Heart left ventricle (tissue), 16 donors: ENCODE measurements at places on chromosomes 1 and 21.
A peak's percentile ranks its signal among the peaks of the same experiment; 100 is the strongest.

GRCh38 chr1:30801771-30802198 is 44.2 kb upstream of the LAPTM5 start:
- no peaks in the 10 kb centered on the region for H3K27me3 ChIP-seq
- peak; percentile 92 for DNase-seq
- H3K27ac ChIP-seq: no peak overlapping the region
- peaks cover 22% of the 10 kb centered on the region for H3K4me1 ChIP-seq
- no peak overlapping the region for H3K4me3 ChIP-seq

- H3K27me3 ChIP-seq: no peaks in the 10 kb centered on the region
- H3K4me3 ChIP-seq: no peak overlapping the region
- DNase-seq: no peak
Observed at GRCh38 chr1:30668024-30668423, 55.4 kb downstream of the MATN1 start.

DNA sequence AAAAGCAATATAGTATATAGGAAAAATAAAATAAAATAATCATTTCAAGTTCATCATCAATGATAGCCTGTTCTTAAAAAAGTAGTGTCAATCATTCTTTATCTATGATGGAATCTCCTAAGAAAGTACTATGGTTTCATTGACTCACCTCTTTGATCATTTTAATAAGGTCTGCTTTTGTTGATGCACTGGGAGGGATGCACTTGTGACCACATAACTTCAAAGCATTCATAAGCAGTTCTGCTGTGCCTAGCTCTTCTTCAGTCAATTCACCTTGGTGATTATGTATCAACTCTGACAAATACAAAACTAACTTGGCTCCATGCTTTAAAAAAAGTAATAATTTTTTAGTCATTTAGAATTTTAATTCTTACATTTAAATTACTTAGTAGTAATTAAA is 84.8 kb upstream of the GNG4 start:
- no peak overlapping the region for H3K27ac ChIP-seq
- no peaks in the 10 kb centered on the region for H3K36me3 ChIP-seq
- H3K4me1 ChIP-seq: no peaks in the 10 kb centered on the region
- H3K27me3 ChIP-seq: no peaks in the 10 kb centered on the region
- DNase-seq: no peak

DNA sequence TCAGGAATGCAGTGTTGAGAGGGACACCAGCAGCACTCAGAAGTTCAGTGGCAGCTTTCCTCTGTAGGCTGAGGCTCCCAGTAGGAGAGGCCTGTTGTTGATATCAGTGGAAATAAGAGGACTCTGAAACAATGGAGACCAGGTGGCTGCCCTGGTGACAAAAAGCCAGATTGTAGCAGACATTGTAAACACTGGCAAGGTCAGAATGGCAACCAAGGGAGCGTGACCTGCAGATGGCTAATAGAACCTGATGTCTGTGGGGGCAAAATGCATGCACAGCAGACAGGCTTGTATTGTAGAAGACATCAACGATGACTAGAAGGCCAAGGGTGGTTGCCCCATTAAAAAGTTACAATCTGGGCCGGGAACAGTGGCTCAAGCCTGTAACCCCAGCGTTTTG is 53.1 kb upstream of the GPR37L1 start:
- H3K27me3 ChIP-seq: no peaks in the 10 kb centered on the region
- no peak overlapping the region for H3K27ac ChIP-seq
- DNase-seq: no peak

GRCh38 chr1:27101054-27101491 is 53.9 kb downstream of the SLC9A1 start:
- peaks cover 3% of the 10 kb centered on the region for H3K4me1 ChIP-seq
- no peak overlapping the region for H3K4me3 ChIP-seq
- no peaks in the 10 kb centered on the region for H3K27me3 ChIP-seq
- no peak for DNase-seq
- H3K36me3 ChIP-seq: no peaks in the 10 kb centered on the region

GRCh38 chr1:49046305-49046704 is 269.6 kb upstream of the BEND5 start:
- H3K4me3 ChIP-seq: no peak overlapping the region
- H3K36me3 ChIP-seq: no peaks in the 10 kb centered on the region
- H3K27ac ChIP-seq: no peak overlapping the region
- H3K4me1 ChIP-seq: no peaks in the 10 kb centered on the region
- DNase-seq: no peak
- H3K27me3 ChIP-seq: no peaks in the 10 kb centered on the region

GRCh38 chr1:240672132-240672811 is 60.3 kb upstream of the GREM2 start:
- no peaks in the 10 kb centered on the region for H3K36me3 ChIP-seq
- H3K27me3 ChIP-seq: no peaks in the 10 kb centered on the region
- no peak overlapping the region for H3K27ac ChIP-seq

DNA sequence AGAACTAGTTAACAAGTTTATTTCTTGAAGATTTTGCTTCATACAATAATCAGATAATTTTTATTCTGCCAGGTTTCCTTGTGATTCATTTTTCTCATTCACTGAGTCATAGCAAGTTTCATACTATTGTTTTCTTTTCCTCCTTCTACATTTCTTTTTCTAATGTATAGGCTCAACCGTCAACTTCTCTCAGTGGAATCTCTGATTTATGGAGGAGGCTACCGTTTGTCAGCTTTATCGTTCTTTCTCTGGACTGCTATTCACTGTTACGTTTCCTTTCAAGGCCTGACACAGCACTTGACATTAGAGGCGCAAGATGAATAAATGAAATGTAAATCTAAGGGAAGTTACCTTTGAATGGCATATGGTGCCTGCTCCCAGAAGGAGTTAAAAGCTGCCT is 284.3 kb upstream of the NR5A2 start:
- no peak overlapping the region for H3K27ac ChIP-seq
- no peak overlapping the region for H3K4me3 ChIP-seq
- H3K4me1 ChIP-seq: no peaks in the 10 kb centered on the region
- no peaks in the 10 kb centered on the region for H3K27me3 ChIP-seq

DNA sequence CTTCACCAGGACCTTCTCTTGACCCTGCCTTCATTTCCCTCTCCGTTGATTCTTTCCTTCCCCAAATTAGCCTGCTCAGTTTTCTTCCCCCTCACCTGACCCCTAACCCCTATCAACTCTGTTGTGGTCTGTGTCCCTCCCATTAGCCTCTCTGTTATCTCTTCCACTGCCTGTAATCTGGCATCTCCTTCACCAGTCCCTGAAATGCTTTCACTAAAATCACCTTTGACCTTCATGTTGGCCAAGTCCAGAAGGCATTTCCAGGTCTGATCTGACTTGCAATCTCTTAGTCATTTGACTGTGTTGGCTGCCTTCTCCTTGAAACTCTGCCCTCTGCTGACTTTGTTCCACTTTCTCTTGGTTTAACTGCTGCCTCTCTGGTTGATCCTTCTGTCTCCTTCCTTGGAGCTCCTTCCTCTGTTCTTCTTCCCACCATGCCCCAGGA is 28.2 kb downstream of the ATP8B2 start:
- DNase-seq: no peak
- H3K27me3 ChIP-seq: no peaks in the 10 kb centered on the region

DNA sequence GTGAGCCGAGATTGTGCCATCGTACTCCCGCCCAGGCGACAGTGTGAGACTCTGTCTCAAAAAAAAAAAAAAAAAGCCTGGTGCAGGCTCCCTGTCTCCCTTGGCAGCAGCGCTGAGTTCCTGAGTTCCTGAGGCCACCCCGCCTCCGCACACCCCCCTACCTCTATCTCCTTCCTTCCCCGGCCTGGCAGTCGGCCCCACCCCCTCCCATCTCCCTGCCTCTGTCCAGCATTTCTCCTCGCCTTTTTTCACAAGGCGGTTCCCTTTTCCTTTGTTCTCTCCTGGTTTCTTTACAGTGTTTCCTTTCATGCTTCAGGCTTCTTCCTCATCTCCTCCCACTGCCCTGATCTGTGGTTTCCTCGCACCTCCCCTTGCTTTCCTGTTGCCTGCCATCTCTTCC is 2.7 kb downstream of the RORC start:
- H3K4me3 ChIP-seq: no peak overlapping the region
- no peaks in the 10 kb centered on the region for H3K36me3 ChIP-seq
- H3K4me1 ChIP-seq: no peaks in the 10 kb centered on the region
- DNase-seq: peak; percentile 54
- no peaks in the 10 kb centered on the region for H3K27me3 ChIP-seq

GRCh38 chr1:174218983-174219382 is 59.7 kb downstream of the RABGAP1L start:
- H3K27me3 ChIP-seq: no peaks in the 10 kb centered on the region
- H3K4me3 ChIP-seq: no peak overlapping the region
- H3K36me3 ChIP-seq: peaks cover 3% of the 10 kb centered on the region

DNA sequence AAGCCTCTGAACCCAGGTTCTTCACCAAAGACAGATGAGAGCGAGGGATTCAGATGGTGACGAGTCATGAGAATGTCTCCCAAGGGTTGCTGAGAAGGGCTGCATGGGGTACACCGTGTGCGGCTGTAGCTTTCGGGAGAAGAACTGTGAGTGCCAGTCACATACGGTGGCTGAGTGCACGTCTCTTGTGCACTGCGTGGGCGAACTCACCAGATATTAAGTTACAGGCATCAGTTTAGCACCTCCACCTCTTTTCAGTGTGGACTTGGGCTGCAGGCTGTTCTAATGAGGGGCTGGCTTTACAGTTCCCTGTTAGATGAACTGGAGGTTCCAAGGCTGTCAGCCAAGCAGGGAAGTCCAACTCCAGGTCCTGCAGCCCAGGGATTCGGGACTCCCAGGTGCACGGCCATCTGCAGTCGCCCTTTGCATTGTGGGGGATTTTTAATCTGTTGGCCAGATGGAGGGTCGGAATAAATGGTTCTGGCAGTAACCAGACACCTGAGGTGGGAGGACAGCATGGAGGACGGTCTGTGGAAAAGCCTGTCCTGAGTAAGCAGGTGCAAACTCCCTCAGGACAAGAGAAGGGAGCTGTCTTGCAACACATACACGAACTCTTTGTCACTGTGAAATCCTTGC is 26.5 kb upstream of the AVPR1B start:
- no peak for DNase-seq
- H3K27me3 ChIP-seq: no peaks in the 10 kb centered on the region
- H3K27ac ChIP-seq: no peak overlapping the region

DNA sequence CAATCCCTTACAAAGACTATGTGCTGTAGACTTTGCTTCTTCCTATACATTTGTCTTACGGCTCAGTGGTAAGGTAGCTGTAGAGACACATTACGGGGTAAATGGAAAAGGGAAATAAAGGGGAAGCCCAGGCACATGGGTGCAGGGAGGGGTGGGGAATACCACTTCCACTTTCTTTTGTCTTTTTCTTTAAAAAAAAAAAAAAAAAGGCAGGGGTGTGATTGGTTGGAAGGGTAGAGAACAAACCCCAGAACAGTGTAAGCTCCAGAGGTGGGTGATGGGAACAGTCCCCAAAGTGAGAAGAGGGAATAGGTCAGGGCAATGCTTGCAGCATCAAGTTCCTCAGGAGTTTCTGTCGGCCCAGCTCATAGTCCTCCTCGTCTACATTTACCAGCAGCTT is 3.9 kb downstream of the NIT1 start:
- H3K4me1 ChIP-seq: peaks cover 38% of the 10 kb centered on the region
- no peak overlapping the region for H3K4me3 ChIP-seq
- H3K27me3 ChIP-seq: no peaks in the 10 kb centered on the region
- no peak overlapping the region for H3K27ac ChIP-seq
- DNase-seq: no peak

- no peaks in the 10 kb centered on the region for H3K4me1 ChIP-seq
- H3K36me3 ChIP-seq: no peaks in the 10 kb centered on the region
- no peak overlapping the region for H3K27ac ChIP-seq
Observed at GRCh38 chr1:87284456-87285240, 44.0 kb upstream of the LMO4 start.

- H3K27ac ChIP-seq: no peak overlapping the region
- H3K27me3 ChIP-seq: no peaks in the 10 kb centered on the region
- no peaks in the 10 kb centered on the region for H3K36me3 ChIP-seq
- no peak overlapping the region for H3K4me3 ChIP-seq
- DNase-seq: no peak
- no peaks in the 10 kb centered on the region for H3K4me1 ChIP-seq
Observed at GRCh38 chr21:32578107-32578691, 7.1 kb downstream of the TCP10L start.

- no peak overlapping the region for H3K27ac ChIP-seq
- H3K4me3 ChIP-seq: no peak overlapping the region
- no peaks in the 10 kb centered on the region for H3K27me3 ChIP-seq
- no peaks in the 10 kb centered on the region for H3K36me3 ChIP-seq
- H3K4me1 ChIP-seq: peaks cover 6% of the 10 kb centered on the region
Observed at GRCh38 chr21:42492201-42492600, 3.8 kb downstream of the RSPH1 start.

DNA sequence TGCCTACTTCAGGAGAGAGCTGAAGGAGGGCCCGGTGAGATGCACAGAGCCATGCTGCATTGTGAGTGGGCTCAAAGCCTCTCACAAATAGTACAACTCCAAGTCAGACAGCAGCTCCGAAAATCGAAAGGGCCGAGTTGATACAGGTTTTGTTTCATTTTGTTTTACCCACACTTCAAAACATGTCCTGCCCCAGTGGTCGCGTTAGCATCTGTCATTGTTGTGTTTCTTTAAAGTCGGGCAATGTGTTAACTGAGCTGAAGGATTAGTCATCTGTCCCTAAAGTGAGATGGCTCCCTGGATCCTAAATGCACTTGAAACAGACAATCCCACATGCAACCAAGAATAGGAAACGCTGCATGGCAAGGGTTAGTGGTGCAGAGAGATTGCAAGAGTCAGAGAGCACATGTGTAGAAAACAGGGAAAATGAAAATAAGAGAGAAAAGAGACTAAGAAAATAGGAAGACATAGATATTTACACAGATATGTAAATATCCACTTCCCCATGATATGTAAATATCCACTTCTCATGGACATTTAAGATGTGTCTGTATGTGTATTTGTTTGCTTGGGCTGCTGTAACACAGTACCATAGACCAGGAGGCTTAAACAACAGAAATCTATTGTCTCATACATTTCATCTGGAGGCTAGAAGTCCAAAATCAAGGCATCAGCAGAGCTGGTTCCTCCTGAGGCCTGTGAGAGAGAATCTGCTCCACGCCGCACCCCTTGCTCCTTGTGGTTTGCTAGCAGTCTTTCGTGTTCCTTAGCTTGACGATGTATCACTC is 131.4 kb upstream of the RAB4A start:
- H3K27ac ChIP-seq: no peak overlapping the region
- H3K27me3 ChIP-seq: no peaks in the 10 kb centered on the region
- no peaks in the 10 kb centered on the region for H3K36me3 ChIP-seq
- DNase-seq: no peak
- no peak overlapping the region for H3K4me3 ChIP-seq

DNA sequence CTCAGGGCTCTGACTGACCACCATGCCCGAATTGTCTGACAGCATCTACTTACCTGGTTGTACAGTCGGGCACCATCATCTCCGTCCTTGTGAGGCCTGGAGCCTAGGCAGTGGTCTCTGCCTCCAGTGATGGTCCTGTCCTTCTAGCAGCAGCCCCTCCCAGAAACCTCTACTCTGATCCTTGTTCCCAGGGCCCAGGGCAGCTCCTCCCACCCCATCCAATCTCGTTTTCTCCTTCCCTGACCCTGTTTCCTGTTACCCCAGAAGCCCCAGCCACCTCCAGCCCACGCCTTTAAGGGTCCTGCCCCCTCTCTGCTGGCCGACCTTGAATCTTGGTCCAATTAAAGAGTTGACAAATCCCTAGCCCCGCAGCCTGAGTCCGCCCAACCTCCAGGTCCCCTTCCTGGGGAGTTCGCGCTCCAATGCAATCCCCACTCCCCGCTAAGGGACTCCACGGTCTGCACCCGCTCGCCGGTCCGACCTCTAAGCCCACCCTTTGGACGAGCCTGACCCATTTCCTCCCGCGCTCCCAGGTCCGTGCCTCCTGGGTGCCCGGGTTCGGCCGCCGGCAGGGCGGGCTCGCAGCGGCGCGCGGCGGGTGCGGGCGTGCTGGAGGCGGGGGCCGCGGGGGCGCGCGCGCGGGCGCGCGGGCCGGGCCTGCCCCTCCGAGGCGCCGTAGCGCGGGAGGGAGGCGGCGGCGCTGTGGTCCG is at the start of gene B4GALT2:
Gene B4GALT2 (plus strand): TSS at position 660 of the 710 bp plus-strand sequence. CDS start 1,951 bp downstream, outside the sequence.
- no peaks in the 10 kb centered on the region for H3K27me3 ChIP-seq
- peak within 1 kb of the TSS; percentile 52 for H3K27ac ChIP-seq
- peak; percentile 58 for DNase-seq
- H3K4me1 ChIP-seq: peaks cover 54% of the 10 kb centered on the region
- peak within 1 kb of the TSS; percentile 97 for H3K4me3 ChIP-seq
